ENCODE measurements at places on chromosomes 2 and 18.

DNA sequence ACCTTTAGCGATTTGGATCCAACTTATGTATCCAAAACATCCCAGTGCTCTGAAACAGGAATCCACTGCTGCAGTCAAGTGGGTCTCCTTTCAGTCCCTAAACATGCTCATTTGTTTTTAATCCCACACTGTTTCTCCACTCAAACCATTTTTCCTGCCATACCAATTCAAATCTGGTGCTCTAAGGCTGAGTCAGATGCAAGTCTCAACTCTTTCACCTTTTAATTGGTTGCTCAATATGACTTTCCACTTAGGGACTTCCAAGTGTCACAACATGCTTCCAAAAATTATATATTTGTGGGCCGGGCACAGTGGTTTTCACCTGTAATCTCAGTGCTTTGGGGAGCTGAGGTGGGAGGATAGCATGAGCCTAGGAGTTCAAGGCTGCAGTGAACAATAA lies 113.4 kb upstream of the TANK start:
- no peak for DNase-seq

GRCh38 chr2:171855401-171855800 lies 38.6 kb downstream of the SLC25A12 start:
- DNase-seq, result no peak

DNA sequence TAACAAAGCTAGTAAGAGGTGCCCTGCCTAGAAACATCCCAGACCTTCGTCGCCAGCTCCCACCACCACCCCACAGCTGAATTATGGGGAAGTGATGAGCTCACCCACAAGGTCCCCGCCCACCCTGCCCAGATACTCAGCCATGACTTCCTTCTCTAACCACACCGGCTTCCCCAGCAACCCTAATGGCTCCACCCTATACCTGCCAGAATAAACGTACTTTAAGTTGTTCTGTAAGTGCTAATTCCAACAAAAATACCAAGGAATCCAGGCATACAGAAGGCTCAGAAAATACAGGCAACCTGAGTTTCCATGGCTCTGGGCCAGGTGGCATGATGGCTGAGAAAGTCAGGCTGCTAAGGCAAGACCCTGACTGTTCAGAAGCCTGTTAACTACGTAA lies 39.1 kb downstream of the TMEM163 start:
- DNase-seq, result no peak

GRCh38 chr2:191635333-191636234 lies 42.4 kb upstream of the NABP1 start:
- no peak for DNase-seq

DNA sequence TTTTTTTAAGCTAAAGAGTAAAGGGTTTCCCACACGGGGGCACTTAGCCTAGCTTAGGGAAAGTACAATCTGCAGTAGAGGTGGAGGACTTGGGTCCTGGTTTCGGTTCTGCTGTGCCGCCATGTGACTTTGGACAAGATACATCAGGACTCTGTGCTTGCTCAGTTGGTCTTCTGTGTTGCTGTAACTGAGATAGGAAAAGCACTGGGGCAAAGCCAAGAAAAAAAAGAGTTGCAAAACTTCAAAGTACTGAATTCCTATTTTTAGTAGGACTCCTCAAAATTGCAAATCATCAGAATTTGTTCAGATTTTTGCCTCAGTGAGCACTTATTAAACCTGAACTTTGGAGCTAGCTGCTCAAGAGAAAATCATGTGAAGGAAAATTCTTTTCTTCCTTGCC lies 96.3 kb upstream of the STON1 start:
- no peak for DNase-seq

- DNase-seq, result no peak
Observed at GRCh38 chr2:39875182-39875913, 96.3 kb upstream of the THUMPD2 start.

DNA sequence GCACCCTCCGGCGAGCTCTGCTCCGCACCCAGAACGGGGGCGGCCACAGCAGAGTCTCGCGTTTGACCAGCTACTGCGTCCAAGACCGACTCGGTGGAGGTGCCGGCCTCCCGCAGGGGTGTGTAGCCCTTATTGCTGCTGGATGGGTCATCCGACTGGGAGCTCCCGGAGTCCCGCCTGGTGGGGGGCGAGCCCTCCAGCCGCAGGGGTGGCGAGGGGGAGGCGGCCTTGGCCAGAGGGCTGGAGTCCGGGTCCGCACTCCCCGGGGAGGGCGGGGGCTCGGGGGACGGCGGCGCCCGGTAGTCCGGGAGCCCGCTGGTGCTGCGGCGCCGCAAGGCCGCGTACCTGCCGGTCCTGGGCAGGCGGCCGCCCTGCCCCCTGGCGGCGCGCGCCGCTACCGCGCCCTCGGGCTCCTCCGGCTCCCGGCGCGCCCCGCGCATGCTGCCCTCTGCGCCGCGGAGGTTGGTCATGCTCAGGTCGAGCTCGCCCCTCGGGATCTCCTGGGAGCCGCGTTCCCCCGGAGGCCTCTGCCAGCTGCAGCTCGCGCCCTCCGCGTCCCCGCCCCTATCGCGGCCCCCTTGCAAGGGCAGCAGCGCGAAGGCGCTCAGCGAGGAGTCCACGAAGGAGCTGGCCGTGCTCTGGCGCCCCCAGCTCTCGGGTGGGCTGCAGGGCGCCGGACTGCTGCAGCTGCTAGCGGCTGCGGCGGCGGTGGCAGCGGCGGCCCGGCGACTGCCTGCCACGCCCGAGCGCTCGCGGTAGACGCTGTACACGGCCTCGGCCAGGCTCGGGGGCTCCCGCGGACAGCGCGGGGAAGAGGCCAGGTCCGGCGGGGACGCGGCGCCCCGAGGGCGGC lies 4.8 kb downstream of the TMEM200C start:
- DNase-seq, result no peak

GRCh38 chr2:75787532-75788132 lies 76.9 kb upstream of the GCFC2 start:
- DNase-seq, result peak; percentile 5

DNA sequence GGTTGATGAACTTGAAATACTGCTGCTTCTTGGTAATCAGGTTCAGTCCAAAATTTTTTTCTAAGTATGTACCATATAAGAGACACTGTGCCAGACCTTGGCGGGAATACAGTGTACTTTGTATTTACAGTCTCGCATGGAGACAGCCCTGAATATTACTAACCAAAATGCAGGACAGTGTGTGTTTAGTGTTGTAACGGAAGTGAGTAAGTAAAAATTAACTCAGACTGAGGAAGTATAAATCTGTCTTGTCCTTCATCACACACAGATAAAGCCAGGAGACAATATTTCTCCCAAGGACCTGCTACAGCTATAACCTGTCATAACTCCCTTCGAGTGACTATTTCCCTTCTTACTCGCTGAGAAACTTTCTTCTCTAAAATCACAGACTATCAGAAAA lies 76.9 kb downstream of the ACTR3 start:
- DNase-seq, result no peak

- DNase-seq, result no peak
Observed at GRCh38 chr2:222611684-222612083, 44.2 kb downstream of the FARSB start.

- no peak for DNase-seq
Observed at GRCh38 chr2:150486539-150487484, 655 bp downstream of the RND3 start.

GRCh38 chr2:221166292-221166691 lies 405.8 kb downstream of the EPHA4 start:
- DNase-seq, result no peak

DNA sequence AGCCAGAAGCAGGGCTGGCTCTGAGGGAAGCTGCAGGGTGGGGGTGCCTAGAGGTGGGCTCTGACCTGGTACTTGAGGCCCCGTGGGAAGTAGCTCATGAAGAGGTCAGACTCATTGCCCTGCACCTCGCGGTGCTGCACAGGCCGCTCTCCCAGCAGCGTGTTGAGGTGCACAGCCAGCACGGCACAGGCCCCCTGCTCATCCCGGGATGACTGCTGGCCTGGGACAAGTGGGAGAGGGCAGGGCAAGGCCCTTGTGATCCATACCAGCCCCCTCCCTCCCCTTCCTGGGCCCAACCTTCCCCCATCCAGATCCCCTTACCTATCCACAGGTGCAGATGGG lies 8.7 kb downstream of the CAPG start:
- no peak for DNase-seq

DNA sequence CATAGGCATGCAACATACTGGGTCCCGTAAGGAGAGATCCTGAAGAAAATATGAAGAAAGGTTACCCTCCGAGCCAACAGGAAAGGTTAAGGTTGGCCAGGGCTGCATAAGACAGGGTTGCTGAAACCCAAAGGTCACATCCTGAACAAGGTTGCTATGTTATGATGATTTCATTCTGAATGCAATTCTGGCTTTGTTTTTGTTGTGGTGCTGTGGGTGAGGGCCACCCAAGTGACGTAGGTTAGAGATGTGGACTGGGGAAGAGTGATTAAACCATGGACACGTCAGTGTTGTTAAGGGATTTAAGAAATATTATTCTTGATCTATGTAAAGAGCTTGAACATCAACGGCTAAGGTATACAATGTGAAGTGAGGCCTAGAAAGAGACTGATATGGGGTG lies 60.0 kb downstream of the ZEB2 start:
- DNase-seq, result no peak

DNA sequence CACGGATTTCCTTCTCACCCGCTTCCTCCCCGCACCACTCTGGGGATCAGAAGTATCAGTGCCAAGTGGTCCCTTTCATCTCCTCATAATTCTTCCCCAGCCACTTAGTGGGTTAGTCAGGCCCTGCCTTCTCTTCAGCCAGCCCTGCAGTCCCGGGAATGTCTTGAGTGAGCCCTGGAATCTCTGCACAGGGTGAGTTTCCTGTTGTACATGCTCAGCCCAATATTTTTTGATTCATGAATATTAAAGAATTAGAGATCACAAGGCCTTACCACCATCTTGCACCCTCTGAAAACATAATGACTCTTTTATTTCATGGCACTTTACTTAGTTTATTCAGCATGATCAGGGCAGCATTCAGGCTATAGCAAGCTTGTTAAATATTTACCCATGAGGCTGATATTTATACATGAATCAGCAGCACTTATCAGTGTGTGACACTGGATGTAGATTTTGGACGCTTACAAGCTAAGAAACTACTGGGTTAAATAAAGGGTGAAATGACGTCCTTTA lies 159.4 kb upstream of the FOSL2 start:
- DNase-seq, result peak; percentile 33

GRCh38 chr2:24490181-24490689 lies 819 bp upstream of the NCOA1 start:
- peak; percentile 88 for DNase-seq

DNA sequence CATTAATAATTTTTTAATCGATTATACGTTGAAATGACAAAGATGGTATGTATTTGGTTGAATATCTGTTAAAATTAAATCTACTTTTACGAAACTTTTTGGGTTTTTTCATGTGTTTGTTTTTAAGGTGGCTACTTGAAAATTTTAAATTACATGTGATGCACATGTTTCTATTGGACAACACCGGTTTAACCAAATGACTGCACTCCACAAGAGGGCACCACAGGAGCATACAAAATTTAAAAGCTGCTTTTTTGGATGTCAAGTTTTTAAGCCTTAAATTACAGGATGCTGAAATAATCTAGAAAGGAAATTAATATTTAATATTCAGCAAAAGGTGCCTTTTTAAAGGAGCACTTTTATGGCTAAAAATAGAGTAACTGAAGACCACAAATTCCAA lies 98.7 kb downstream of the ACVR1 start:
- DNase-seq, result no peak

GRCh38 chr2:233711312-233712008 lies 1.2 kb upstream of the UGT1A5 start:
- DNase-seq, result peak; percentile 55

DNA sequence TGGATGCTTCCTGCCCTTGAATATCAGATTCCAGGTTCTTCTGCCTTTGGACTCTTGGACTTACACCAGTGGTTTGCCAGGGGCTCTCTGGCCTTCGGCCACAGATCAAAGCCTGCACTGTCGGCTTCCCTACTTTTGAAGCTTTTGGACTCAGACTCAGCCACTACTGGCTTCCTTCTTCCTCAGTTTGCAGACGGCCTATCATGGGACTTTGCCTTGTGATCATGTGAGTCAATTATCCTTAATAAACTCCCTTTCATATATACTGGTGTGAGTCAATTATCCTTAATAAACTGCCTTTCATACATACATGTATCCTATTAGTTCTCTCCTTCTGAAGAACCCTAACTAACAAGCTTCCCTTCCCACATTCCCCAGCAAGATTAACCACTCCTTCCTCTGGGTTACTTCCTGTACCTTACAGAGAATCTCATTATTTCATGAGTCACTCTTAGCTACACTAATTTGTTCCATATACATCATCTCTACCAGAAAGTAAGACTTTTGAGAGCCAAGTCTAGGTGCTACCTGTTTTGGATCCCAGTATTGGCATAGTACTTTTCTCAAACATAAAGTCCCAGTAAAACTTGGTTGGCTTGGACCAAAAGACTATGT lies 31.3 kb upstream of the LRATD1 start:
- no peak for DNase-seq

DNA sequence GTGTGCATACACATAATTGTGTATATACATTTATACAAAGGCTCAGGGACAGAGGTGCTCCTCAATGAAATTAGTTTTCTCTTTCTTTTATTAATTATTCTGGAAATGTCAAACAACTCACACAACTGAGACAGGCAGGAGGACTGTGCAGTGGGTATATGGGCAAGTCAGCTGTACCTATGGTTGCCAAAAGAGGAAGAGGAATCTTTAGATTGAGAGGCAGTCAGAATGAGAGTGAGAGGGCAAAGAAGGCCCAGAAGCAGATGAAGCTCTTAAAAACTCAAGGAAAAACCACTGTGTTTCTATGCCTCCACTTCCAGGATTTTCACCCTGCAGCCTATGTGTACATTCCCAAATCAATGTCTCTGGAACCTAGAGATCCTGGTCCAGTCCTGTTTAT lies 79.1 kb downstream of the CACNB4 start:
- no peak for DNase-seq

- DNase-seq, result no peak
Observed at GRCh38 chr18:48490641-48491293, 48.1 kb upstream of the CTIF start.

GRCh38 chr2:236608188-236608525 lies 38.5 kb downstream of the ACKR3 start:
- DNase-seq, result no peak

GRCh38 chr2:38146275-38146906 lies 70.4 kb upstream of the CYP1B1 start:
- DNase-seq, result peak; percentile 47

DNA sequence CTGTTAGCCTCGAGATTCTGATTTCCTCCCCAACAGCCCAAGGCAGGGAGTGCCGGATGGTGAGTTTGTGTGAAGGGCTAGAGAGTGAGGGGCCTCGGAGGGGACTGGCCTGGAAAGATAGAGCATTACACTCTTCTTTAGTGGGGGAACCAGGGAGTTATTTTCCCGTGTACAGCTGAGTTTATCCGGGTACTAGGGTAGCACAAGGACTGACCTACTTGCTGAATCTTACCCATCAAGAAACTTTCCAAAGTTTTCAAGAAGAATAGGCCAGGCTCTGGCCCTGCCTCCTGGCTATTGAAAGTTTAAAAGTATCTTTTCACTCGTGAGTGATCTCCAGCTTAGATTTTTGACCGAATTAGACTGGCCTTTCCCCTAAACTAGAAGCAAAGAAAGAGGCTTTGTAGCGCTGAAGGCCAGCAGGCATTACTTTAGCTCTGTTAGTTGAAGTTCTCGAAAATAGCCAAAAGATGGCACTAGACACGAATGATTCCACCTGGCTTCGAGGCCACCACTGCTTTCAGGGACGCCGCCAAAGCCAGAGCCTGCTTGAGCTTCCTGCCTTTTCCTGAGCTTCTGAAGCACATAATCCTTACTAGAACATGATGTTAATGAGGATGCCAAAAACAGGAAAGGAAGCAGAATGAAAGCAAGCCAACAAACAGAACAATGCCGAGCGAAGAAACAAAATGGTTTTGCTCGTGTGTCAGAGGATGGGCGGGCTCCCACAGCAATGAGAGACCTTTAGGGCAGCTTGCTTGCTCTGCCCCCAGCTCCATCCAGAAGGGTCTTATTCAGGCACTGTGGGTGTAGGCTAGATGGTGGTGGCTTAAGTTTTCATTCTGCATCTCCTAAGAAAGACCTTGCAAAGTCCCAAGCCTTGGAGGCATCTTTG lies 55.8 kb downstream of the TSN start:
- DNase-seq, result peak; percentile 44

All from H54 (cell line).